ENCODE measurements at places on chromosomes 11 and 22. TPM values are rescaled to one million over a fixed set of nuclear protein-coding genes. Genes with fewer than 3 reads are reported as not detected.

The PRDM11 gene
- total RNA-seq = 1.5 TPM

The TREH gene
- total RNA-seq = not detected

The OR51B2 gene
- not detected for total RNA-seq

The PNPLA5 gene
- total RNA-seq = not detected

The ANO3 gene
- not detected for total RNA-seq

The GAL3ST3 gene
- total RNA-seq = 0.14 TPM

The APOBEC3B gene
- 9.6 TPM for total RNA-seq

The GRAP2 gene
- total RNA-seq = 42.4 TPM

The RIMBP3B gene
- total RNA-seq = 0.07 TPM

All from activated naive CD4-positive, alpha-beta T cell treated with anti-CD3 and anti-CD28 coated beads, Interleukin-2, amount 50 U/mL, for 72 hours (primary cell).